ENCODE measurements at places on chromosomes 1 and 21.

- no peak for DNase-seq
Observed at GRCh38 chr21:19540287-19540686, 1136.7 kb upstream of the TMPRSS15 start.

DNA sequence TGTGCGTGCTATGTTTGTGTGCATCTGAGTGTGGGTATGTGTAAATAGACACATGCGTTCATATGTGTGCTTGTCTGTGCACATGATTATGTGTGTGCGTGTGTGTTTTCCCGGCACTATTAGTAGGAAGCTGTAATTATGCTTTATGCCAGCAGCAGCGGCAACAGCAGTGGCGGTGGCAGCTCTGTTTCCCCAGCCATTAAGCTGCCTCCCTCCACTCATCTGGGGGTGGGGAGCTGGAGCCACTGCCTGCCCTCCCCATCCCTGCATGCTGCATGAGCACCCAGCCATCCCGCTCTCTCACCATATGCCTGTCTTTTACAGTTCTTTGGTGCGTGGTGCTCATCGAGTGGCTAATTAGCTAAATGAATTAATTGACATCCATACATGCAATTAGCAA, 30.5 kb upstream of the ACOT11 start:
- DNase-seq = no peak

DNA sequence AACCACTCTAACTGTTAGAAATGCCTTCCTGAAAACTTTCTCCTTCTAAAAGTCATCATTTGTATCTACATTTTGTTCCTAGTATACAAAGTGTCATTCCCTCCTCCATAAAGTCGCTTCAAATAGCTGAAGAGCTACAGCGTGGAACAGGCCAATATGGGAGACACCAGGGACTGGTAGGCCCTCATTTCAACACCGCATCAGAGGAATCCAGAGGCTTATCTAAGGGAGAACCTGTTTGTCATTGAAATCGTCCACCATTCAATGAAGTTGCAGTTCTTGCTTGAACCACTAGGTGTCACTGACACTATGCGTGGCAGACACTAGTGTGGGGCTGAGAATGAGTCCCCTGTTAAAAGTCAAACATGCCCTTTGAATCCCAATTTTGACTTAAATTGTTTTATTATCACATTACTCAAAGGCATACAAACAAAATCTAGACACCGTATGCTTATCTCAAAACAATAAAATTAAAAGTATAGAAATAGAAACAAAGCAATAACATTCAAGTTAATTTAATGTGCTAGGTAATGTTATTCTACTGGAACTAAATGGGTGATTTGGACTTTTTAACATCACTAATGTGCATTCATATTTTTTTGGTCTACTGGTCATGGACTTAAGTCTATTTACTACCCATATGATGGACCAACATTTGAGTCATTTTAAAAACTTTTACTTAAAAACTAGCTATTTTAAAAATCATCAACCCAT, 182.3 kb downstream of the FCRL5 start:
- no peak for DNase-seq

DNA sequence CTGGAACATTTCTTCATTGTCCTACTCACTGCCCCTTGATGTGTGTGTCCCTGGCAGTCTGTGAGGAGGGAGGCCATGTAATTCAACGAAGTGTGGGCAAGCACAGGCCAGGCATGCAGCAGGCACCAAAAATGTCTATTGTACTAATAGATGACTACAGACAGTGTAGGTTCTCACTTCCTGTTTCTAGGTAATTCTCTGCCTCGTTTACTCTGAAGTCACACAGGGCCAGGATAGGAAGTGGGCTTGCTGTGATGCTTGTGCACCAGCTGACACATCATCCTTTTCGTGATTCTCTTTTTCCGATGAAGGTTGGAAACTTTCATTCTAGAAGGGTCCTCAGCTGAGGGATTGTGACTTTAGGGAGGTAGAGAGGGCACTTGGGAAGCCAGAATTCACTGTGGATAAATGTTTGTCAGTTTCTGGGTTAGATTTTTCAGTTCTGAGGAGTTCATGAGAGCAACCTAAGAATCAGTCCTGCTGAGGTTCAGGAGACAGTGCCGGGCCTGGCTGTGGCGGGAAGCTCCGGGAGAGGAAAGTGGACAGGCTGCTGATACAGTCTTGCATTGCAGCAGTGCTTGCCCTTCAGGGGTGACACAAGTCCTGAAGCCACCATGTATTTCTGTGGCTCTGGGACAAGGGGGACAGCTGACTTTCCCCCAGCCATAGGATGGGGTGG, 4.3 kb upstream of the CSF1 start:
- DNase-seq = peak; percentile 61

- no peak for DNase-seq
Observed at GRCh38 chr1:222546548-222547259, 1.2 kb downstream of the HHIPL2 start.

DNA sequence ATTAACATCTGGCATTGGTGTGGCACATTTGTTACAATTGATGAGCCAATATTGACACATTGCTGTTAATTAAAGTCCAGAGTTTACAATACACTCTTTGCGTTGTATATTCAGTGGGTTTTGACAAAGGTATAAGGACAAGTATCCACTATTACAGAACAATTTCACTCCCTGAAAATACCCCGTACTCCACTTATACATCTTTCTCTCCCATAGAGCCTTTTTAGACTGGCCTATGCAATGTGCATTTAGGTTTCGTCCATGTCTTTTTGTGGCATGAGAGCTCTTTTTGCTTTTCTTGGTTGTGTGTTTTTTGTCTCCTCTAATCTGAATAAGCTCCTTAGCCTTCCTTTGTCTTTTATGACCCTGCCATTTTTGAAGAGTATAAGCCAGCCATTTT, 40.6 kb upstream of the TSNAX start:
- no peak for DNase-seq

DNA sequence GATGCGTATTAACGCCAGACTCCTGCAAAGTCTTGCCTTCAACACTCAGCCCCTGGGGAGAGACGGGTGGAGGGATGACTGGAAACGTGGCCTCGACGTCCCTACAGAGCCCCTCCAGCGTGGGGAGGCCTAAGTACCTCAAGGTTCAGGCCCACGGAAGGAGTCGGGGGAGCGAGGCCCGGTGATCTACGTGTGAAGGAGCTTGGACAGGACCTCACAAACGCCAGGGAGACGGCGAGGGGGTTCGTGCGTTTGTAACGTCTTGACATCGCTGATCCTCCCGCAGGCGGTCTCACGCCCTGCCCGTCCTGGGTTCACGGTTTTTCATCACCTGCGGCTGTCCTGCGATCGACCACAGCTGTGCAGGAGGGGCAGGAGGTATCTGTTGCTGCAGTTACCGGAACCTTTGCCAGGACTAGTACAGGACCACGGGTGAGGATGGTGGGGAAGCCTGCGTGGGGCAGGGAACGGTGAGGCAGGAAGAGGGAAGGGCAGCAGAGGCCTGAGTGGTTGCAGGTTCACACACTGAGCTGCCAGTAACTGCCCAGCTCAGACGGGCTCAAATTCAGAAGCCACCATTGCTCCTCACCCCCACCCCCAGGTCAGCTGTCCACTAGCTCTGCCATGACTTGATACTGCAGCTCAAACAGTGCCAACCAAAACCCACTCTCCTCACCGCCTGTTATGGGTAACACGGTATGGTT, 889 bp upstream of the CCNL2 start:
- DNase-seq = no peak

GRCh38 chr1:1406101-1406820, 832 bp downstream of the MRPL20 start:
- no peak for DNase-seq

- no peak for DNase-seq
Observed at GRCh38 chr1:81666586-81666985, 134.1 kb upstream of the ADGRL2 start.

GRCh38 chr1:18407166-18408045, 73.3 kb upstream of the KLHDC7A start:
- no peak for DNase-seq

GRCh38 chr1:202798792-202799331, 9.4 kb downstream of the KDM5B start:
- no peak for DNase-seq

GRCh38 chr1:87706203-87706602, 377.5 kb downstream of the LMO4 start:
- no peak for DNase-seq

GRCh38 chr1:84930831-84931230, 37.8 kb upstream of the LPAR3 start:
- DNase-seq = no peak

DNA sequence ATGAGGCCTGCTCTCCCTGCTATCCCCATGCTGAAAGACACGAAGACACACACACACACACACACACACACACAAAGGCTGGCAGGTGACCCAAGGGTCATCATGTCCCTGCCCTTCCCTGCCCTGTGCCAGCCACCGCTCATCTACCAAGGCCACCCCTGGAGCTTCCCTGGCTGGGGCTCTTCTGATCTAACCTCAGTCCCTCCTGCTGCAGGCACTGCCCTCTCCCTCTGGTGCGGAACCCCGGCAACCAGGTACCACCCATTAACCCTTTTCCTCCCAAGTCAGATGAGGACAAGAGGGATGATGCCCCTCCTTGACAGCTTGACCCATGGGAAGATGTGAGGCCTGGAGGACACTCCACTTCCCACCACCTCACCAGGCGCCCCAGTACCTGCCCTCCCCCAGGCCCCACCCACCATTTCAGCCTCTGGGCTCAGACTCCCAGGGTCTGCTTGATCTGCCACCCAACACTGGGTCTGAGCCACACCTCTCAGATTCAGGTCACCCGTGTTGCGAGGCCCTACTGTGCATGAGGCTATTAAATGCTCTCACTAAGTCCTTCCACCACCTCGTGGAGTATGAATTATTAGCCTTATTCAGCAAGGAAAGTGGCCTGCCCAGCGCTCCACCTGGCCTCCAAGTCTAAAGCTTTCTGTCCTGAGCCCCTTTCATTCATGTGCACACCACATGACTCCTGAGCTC, 2.5 kb downstream of the SDC3 start:
- no peak for DNase-seq

DNA sequence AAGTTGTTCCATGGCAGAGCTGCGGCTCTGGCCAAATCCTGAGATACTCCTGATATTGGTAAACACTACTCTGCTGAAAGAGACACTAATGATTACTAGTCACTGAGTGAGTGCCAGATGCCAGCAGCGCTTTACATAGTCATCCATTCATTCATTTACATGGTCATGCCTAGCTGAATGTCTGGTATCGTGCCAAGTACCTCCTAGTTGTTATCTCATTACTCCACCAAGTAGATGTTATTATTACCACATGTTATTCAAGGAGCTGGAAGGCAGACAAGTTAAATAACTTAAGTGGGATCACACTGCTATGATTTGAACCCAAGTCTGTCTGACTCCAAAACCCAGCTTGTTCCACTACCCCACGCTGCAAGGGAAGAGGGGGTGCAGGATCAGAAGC, 4.7 kb downstream of the OLFML2B start:
- no peak for DNase-seq

DNA sequence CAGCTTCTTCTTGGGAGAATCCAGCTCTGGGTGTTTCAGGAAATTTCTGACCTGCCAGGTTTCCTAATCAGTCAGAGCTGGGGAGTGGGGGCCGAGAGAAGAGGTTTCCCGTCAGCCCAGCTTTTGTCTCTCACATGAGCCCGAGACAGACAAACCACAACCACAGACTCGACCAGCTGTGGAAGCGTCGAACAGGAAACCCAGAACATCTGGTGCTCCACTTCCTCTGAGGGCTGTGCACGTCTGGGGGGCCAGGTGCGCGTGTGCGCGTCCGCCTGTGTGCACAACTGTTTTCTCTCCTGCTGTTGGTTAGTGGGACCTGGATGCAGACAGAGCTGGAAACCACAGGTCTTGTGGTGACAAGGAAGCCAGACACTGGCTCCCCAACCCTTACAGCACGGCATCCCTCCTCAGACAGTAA, 113.0 kb upstream of the SLC25A33 start:
- DNase-seq = peak; percentile 73

GRCh38 chr1:74502432-74502831, 10.0 kb downstream of the LRRC53 start:
- no peak for DNase-seq

Measured in NK-92 treated with Interleukin-12 subunit alpha and Interleukin-12 subunit beta, amount 100 ng/mL, for 24 hours (cell line).